ENCODE measurements at places on chromosomes 2 and 18. TPM values are rescaled to one million over a fixed set of nuclear protein-coding genes. Genes with fewer than 3 reads are reported as not detected.

The BUB1 gene
- 0.88 TPM for total RNA-seq

The RGPD3 gene
- total RNA-seq, result 0.13 TPM

The SERPINE2 gene
- 1.6 TPM for total RNA-seq

The RAB12 gene
- 16.8 TPM for total RNA-seq

The YES1 gene
- 31.1 TPM for total RNA-seq

The CFC1 gene
- total RNA-seq, result not detected

The DLX1 gene
- not detected for total RNA-seq

The ADGRF3 gene
- 0.23 TPM for total RNA-seq

The CABYR gene
- total RNA-seq, result not detected

The CXCR4 gene
- 2.0 TPM for total RNA-seq

The GALNT5 gene
- total RNA-seq, result 0.15 TPM

The GKN1 gene
- not detected for total RNA-seq

The CRACDL gene
- 0.30 TPM for total RNA-seq

The ADNP2 gene
- total RNA-seq, result 5.4 TPM

The DUSP19 gene
- total RNA-seq, result 1.2 TPM

Measured in left lobe of liver (tissue), 2 donors.